ENCODE measurements at places on chromosomes 2 and 18. TPM values are rescaled to one million over a fixed set of nuclear protein-coding genes. Genes with fewer than 3 reads are reported as not detected.

The PAX8 gene
- total RNA-seq = 2.1 TPM

The WDR35 gene
- 9.2 TPM for total RNA-seq

The CNTNAP5 gene
- total RNA-seq = not detected

The IRS1 gene
- total RNA-seq = 0.31 TPM

The ABCB11 gene
- 0.25 TPM for total RNA-seq

The UBE2E3 gene
- 78.0 TPM for total RNA-seq

The LINC00305 gene
- total RNA-seq = not detected

The ADGRF3 gene
- 0.16 TPM for total RNA-seq

The DSG1 gene
- total RNA-seq = 0.09 TPM

The VAMP5 gene
- total RNA-seq = 1.1 TPM

The RUFY4 gene
- not detected for total RNA-seq

The COX5B gene
- 536 TPM for total RNA-seq

The BOLL gene
- total RNA-seq = 0.11 TPM

The PPP1R1C gene
- not detected for total RNA-seq

The HOXD12 gene
- not detected for total RNA-seq

The ITPRIPL1 gene
- 9.0 TPM for total RNA-seq

The DUSP2 gene
- 0.18 TPM for total RNA-seq

The CDCA7 gene
- total RNA-seq = 66.8 TPM

Data from K562 (cell line).